ENCODE measurements at places on chromosomes 4 and X.

GRCh38 chr4:3673716-3674478, 92.3 kb upstream of the ADRA2C start:
- no peak for DNase-seq

DNA sequence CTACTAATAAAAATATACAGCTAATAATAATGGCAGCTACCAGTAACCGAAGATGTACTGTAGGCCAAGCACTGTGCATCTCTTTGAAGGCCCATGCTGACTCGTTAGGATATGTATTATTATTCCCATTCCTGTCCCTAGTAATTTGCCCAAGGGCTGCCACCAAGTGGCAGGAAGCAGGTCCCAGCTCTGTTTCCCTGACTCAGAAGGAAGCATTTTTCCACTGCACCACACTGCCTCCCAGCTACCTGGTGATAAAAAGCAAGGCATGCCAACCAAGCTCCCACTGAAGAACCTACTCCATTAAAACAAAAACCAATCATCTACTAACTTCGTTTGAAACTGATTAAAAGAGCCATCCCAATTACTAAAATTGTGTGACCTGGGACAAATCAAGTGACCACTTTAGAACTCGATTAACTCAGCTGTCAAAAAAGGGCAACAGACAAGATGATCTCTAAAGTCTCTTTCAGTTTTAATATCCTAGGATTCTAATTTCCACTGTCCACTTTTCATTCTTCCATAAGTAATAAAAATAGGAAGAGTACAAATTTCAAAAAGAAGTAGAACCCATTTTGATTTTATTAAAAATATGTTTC, 24.3 kb upstream of the PGM2 start:
- peak; percentile 82 for DNase-seq

- DNase-seq, result no peak
These were observed 12.7 kb downstream of the ADGRA3 start for GRCh38 chr4:22502895-22503814.

DNA sequence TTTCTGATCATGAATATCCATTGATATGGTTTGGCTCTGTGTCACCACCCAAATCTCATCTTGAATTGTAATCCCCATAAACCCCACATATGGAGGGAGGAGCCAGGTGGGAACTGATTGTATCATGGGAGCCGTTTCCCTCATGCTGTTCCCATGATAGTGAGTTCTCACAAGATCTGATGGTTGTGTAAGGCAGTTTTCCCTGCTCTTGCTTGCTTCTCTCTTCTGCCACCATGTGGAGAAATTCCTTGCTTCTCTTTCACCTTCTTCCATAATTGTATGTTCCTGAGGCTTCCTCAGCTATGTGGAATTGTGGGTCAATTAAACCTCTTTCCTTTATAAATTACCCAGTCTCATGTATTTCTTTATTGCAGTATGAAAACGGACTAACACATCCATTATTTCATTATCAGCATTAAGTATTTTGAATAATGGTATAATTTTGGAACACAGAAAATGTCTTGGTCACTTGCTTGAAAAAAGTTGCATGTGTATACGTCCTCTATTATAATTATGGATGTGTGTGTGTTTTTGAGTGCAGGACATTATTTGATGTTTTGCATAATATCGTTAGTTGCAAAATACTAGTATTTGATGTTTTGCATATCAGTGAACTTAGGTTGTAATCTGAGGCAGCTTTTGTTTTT, 334.6 kb downstream of the PCDH10 start:
- no peak for DNase-seq

DNA sequence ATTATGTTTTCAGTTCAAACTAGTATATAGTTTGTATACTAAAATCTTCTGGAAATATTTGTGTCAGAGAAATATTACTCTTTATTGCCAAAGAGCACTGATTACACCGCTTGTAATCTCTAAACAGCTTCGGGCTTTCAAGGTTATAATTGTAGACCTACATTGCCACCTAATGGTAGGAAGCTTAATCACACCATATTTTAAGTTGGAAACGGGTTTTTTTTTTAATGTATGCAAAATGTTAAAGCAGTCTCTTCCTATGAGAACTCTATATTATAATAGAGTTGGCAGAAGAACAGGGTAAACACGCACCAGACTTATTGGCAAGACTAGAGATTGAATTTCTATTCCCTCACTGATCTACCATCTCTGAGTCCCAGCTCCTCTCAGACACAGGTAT, 19.5 kb upstream of the NFXL1 start:
- peak; percentile 18 for DNase-seq

DNA sequence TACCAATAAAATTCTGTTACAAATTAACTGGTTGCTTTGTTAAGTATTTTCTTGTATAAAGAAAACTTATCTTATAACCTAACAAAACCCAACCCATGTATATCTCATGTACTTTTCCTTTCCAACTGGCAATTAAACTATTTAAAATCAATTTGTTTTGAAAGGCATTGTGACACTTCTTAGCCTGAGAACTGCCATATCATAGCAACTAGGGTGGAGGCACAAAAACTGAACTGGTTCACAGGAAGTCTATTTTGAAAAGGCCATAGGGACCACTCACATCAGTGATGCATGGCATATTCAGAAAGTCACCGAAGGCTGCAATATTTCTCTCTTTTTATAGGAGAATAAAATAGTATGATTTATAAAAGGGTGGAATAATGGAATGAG, 40.5 kb upstream of the ARSJ start:
- DNase-seq, result no peak

GRCh38 chr4:52701207-52701606, 42.1 kb upstream of the USP46 start:
- DNase-seq, result no peak

- DNase-seq, result no peak
These were observed 44.9 kb upstream of the NAP1L5 start for GRCh38 chr4:88742561-88742960.

DNA sequence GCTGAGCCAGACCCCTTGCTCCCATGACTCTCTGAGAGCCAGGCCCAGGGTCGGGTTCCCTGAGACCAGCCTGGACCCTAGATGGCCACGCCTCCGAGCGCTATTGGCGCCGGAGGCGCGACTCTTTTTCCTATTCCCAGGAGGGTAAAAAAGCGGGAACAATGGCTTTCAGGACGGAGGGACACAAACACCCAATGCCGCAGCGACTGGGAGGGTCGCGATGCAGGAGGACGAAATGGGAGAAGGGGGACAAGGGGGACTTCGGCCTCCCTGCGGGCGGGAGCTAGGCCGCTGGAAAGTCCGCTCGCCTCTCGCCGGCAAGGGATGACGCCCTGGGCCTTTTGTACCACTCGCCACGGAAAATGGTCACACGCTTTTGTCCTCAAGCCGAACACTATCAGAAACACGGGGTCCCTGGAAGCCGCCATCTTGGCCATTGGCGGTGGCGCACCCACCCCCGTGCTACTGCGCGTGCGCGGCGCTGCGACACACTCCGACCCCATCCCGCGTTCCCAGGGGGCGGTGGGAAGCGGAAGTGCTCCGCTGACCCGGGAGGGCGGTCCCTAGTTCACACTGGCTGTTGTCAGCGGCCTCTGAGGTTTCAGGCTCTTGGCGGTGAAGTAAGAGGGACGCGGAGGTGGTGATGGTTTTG, 98.4 kb downstream of the ZNF674 start:
- peak; percentile 73 for DNase-seq

DNA sequence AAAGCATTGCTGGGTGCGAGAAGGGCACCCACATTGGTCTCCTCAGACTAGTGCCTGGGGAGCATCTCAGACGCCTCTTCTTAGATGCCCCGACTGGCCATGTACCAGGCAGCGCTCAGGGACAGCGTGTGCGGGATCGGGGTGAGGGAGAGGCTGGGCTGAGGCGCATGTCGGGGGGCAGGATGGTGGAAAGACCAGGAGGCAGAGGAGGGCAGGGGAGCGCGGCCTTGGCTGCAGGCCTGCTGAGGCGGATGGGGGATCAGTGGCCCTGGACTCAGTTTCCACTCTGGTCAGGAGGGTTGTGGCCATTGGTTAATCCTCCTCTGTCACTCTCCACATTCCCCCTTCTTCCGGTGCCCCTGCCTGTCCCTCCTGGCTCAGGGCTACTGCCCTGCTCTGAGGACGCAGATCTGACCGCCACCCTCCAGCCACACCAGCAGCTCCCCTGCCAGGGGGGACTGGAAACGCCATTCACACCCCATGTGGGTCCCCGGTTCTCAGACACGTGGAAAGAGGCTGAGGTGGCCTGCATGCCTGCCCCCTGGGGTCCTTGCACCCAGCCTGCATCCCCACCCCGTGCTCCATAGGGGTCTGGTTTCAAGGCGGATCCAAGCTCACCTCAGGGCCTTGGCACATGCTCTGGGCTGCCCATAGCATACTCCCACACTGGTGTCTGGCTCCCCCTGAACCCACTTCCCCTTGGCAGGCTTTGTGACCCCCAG, 105.9 kb downstream of the CPZ start:
- DNase-seq, result no peak

DNA sequence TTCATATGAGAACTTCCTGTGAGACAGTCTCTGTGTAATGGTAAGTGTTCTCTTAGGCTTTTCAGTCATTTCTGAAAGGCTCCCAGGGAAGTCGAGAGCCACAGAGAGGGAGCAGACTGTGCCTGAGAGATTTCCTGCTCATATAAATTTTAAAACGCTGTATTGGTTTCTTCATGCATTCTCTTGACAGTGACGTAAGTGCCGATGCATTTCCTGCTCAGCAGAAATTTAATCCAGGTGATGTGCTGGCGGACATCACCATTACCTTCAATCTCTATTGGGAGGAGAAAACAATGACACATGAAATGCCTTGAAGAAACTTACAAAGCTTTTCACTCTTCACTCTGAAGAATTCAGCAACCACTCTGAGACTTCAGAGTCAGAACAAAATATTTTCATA, 383.6 kb downstream of the BMPR1B start:
- DNase-seq, result no peak

Data from T47D (cell line).